WTC11 (cell line): ENCODE measurements at places on chromosomes 2 and 18.

DNA sequence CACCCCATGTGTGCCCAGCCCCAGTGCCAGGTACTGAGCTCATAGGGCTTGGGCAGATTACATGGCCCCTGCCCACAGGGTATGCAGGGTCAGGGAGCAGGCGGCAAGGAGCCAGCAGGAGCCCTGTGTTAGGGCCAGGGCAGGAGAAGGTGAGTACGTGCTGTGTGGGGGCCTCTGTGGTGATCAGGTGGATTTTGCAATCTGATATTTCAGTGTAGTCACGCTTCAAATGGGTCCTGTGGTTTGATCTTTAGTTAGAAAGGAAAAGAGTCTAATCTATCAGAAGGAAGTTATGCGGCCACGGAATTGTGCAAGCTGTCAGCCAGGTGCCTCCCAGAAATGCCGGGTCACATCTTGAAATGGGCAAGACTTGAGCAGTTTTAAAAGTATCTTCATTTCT is 13.9 kb downstream of the UBE2F start:
- no peak for DNase-seq

GRCh38 chr18:8946066-8946838 is 156.2 kb upstream of the NDUFV2 start:
- no peak for DNase-seq

DNA sequence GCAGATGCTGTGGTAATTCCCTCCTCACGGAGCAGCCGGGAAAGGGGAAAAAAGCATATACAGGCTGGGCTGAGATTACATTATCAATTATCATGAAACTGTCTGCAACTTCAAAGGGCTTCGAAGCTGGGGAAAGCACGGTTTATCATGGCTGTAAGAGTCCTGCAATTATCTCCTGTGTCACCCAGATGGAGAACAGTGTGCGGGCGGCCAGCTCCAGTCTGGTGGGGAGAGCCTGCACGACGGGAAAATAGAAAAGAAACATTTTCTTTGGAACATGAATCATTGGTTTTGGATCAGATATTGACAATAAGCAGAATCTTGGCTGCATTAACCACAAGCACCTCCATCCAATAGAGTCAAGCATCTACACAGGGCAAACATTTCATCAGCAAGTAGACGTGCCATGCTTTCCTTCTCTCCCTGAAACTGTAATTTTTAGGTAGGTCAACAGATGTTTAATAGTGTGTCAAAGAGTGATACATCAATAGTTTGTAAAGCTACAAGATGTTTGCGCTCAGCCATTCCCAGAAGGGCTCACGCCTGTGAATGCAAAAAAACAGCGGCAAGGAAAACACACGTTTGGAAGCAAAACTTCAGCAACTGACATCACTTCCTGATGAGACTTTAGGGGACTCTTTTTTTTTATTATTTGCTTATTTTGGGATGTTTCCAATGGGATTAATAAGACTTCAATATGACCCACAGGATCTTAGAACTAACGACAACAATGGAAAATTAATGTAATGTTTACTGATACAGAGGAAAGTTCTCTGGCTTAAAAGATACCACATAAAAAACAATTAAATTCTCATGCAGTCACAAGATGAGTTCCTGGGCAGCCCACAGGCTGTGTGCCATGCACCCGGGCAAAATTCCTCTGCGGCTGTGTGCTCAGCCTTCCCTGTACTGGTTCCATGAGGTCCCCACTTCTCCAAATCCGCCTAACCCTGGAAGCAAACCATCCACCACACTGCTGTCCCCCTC is 111.0 kb upstream of the SALL3 start:
- DNase-seq = no peak

- DNase-seq = peak; percentile 63
These were observed 627 bp downstream of the CDCA7 start for GRCh38 chr2:173355132-173355865.

DNA sequence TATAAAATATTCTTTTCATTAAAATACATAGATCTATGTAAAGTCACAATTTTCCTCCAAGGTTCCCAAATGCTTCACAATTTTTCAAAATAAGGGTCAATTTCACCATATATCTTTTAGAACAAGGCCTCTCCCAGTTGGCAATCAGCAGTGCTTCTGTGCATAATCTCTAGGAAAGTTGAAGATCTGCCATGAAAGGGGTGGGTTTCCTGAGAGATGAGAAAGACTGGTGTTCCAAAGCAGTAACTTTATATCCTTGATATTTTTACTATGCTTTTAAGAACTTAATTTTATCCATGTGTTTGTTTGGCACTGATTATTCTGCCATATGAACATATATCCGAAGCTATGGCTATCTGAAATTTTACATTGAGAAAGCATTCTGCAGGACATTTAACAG is 199.4 kb upstream of the CYP26B1 start:
- DNase-seq = no peak

DNA sequence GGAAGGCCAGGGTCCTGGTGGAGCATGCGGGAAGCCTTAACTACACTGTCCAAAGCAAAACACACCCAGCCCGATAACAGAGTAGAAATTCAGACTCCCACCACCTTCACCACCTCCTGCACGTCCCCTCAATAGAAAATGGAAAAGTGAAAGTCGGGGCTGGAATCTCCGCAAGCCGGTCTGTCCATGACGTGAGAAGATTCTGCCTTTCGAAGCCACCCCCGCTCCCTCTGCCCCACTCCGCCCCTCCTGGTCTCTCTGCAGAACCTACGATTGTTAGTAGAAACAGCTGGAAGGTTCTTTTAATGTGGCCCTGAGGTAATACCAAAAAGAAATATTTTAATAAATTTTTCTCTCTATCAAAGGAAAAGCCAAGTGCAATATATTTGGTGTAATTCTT is 116.4 kb downstream of the GBX2 start:
- no peak for DNase-seq

DNA sequence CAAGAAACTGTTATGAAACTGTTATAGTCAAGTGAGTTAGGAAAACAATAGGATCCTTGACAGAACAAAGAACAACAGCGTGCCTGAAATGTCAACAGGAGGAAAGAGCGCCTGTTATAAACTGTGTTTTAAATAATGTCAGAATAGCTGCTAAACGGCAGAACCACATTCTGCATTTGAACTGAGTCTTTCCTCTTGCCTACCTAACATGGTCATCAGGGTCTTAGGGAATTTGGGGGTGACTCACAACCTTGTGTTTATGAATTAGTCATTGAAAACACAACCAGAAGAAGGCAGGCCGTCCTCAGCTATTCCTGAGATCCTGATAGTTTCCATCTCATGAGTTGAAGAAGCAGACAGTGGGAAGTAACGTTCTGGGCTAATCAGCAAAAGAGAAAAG is 222.0 kb upstream of the FN1 start:
- no peak for DNase-seq

DNA sequence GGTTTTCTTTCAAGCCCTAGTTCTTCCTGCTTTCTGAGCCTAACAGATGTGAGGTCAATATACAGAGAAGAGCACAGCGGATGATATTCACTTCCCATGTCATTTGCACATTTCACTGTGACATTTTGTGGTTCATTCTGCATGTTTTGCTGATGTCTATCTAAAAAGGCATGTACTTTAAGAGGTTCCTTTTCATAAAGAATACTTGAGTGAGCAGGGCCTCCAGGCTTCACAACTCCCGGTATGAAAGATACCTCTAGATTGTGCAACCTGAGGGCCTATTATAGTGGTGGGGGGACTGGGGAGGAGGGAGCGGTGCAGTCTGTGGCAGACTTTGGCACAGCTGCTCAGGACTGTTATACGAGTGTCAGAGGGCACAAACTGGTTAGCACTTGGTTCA is 54.6 kb downstream of the CPO start:
- no peak for DNase-seq

DNA sequence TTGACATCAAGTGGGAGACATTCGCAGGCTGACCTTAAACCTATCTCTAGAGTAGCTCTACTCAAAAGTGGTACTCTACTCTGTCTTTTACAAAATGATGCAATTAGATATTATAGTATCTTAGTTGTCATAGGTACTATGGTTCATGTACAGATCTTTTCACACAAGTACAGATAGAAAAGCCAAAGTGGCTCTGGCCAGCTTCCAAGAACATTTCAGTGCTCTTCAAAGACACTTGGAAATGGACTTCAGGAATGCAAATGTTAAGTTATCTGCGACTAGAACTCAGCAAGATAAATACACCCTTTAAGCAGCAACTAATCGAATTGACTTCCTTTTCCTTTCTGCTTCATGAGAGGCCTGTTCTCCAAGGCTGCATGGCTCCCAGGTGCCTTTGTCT is 718.7 kb upstream of the FAM98A start:
- DNase-seq = no peak

- no peak for DNase-seq
These were observed 283.0 kb upstream of the PXDN start for GRCh38 chr2:2027271-2027670.

GRCh38 chr2:5698134-5698533 is 6.0 kb downstream of the SOX11 start:
- no peak for DNase-seq

DNA sequence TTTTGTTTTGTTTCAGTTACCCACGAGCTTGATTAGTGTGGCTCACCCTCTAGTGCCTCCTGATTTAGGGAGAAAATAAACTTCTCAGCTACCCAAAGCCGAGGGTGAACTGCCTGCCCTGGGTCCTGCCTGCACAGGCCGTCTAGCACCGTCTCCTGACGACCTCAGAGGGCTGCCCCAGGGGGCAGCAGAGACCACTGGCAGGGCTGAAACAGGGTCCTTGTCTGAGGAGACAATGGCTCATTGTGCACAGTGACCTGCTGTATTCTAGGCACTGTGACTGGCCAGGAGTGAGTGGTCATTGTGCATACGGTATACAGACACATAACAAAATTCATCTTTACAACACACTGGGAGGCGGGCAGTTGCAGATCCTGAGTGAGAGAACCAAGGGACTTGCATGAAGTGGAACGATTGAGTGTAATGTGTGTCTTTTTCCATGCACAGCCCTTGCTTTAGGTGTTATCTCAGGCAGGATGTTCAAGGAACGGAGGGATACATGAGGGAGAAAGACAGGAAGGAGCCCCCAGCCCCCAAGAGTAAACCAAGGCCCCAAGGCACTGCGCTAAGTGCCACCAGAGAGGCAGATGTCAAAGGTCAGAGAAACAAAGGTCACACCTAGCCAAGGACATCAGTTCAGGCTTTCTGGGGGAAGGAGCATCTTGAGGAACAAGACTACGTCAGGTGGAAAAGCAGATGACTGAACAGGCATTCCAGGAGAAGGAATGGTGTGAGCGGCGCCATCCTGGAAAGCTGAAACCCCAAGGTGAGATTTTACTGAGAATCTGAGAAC is 421.3 kb downstream of the LPIN1 start:
- DNase-seq = peak; percentile 46

- no peak for DNase-seq
These were observed 93.9 kb downstream of the ZNF804A start for GRCh38 chr2:184692141-184692734.

GRCh38 chr2:60852282-60852860 is 29.0 kb upstream of the REL start:
- DNase-seq = no peak

GRCh38 chr2:47096451-47096850 is 58.7 kb downstream of the STPG4 start:
- DNase-seq = no peak

GRCh38 chr2:235577404-235578330 is 83.8 kb downstream of the AGAP1 start:
- no peak for DNase-seq

DNA sequence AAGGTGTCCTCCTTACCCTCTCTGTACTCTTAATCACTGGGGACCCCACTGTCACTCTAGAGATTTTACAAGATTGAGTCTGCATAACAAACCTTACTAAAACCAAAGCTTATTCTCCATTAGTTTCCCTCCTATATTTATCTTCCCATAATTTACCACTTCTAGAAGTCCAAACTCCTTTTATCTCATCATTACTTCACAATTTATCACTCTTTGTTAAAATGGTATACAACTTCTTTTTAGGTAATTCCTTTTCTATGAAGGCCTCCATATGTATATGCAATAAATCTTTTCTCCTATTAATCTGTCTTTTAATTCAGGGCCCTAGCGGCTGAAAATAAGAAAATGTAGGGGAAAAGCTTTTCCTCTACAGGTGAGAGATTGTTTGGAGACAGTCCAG is 152.4 kb downstream of the MSH2 start:
- DNase-seq = no peak

DNA sequence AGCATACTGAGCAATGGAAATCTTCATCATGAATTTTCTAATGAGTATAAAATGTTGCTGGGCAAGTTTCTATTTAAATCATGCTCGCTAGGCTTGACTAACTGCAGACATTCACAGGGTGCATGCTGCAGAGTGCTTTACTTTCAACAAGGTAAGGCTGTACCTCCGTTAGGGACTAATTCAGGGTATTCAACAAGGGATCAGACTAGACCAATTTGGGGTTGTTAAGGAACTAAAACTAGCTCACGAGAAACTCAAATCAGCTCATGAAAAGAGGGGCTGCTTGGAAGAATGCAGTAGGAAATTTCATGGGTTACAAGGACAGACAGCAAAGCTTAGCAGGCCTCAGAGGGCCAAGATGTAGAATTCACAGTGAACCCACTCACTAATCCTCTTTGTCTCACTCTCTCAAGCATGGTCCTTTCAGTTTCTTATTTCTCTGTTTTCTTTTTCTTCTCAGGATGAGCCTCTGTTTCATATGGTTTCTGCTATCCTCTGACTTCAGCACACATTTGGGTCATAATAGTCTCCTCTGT is 2.2 kb downstream of the MYO3B start:
- DNase-seq = no peak

GRCh38 chr2:45607701-45608100 is 3.4 kb downstream of the SRBD1 start:
- DNase-seq = no peak

DNA sequence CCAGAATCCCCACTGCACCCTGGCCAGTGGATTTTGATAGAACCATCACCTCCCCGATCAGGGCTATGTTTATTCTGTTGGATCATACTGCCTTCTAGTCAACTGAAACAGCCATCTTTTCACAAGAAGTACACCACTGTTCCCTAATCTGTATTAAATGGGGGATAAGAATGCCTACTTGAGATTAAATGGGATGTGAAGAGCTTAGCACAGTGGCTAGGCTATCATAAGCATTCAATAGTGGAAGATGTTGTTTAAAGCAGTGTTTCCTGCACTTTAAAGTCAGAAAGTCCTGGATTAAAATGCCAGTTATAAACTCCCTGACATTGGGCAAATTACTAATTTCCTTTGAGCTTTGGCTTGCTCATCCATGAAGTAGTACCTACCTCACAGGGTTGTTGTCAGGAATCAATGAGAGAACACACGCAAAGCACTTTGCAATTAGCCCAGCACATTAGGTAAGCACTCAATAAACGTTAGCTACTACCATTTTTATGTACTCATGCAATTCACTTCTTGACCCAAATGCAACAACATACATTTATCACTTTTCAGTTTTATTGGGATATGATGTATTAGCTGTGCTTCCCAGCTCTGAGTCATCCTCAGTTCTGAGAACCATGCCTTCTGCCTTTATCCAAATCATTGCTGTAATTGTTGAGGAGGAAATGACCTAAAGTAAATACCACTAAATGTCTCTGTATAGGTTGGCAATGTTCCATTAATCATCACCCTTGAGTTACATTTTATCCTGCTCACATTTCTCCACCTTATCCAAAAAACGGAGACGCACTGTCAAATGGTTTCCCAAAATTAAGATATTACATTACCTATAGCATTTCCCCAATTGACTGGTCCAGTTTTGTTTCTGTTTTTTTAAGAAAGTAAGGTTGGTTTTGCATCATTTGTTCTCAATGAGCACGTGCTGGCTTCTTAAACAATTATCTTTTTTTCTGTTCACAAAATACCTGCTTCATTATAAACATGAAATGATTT is 2.1 kb downstream of the TMEM247 start:
- no peak for DNase-seq
